ENCODE measurements at places on chromosomes 7 and 10.
A peak's percentile ranks its signal among the peaks of the same experiment; 100 is the strongest.

DNA sequence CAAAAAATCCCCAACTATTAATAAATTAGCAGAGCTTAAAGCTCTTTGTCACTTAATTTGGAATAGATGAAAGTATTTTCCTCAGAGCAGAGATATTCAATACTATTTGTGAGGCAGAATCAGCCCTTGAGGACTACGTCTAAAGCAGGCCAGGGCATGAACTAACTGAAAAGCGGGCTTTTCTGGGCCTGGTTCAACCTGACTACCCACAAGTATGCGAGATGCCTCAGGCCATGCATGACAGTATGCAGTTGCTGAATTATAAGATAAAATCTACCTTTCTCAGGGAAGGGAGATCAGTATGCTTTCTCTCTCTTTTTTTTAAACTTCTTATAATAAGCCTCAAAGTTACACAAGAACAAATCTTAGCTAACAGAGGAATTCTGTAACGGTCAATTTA lies 20.1 kb downstream of the TMEM168 start:
- no peak for DNase-seq

- DNase-seq = no peak
Measured at GRCh38 chr10:74249865-74250264, 98.8 kb downstream of the ADK start.

GRCh38 chr7:73921623-73922528 lies 60.9 kb downstream of the TMEM270 start:
- no peak for DNase-seq

- no peak for DNase-seq
Measured at GRCh38 chr10:60954035-60954434, 10.1 kb upstream of the RHOBTB1 start.

DNA sequence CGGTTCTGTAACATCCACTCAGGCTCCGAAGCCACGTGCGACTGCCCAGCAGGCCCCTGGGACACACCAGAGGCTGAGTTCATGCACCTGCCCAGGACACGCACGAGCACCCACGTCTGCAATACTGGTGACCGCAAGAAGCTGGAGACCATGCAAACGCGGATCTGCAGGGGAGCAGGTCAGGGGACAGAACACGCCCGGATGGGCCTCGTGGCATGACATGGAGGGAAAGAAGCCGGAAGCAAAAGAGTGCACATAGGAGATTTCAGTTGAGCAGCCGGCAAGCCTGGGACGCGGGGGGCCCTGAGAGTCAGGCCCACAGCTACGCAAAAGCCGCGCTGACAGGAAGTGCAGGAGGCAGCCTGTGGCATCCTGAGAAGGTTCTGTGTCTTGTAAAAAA lies 73.7 kb downstream of the FOXL3 start:
- DNase-seq = no peak

- DNase-seq = no peak
Measured at GRCh38 chr10:6916601-6917000, 336.5 kb upstream of the PRKCQ start.

- no peak for DNase-seq
Measured at GRCh38 chr7:123075838-123076467, 80.5 kb upstream of the TAS2R16 start.

GRCh38 chr7:128986609-128987008 lies 48.9 kb downstream of the IRF5 start:
- peak; percentile 10 for DNase-seq

- no peak for DNase-seq
Measured at GRCh38 chr7:20083781-20084180, 133.4 kb downstream of the MACC1 start.

- no peak for DNase-seq
Measured at GRCh38 chr7:23000597-23001360, 13.2 kb downstream of the HYCC1 start.

DNA sequence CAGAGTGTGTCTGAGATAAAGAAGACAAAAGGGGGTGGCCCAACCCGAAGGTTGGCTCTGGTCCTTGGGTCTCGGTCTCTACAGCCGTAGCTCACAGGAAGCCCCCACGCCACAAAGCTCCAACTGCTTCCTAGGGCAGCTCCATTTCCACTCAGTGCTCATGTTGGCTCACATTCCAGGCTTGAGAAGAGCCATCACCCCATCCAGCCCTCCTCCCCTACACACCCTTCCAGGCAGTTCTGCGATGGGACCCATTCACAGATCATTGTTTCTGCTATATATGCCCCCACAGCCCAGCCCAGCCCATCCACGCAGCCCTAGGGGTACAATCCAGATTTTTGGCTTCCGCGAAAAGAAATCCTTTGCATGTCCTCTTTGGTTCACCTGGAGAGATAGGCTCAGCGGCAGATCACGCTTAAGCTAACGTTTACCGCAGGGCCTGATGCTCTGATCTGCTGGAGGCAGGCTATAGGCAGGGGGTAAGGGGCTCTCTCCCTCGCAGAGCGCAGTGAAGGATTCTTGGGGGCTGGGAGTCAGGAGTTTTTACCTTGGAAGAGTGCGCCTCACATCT lies 6.2 kb upstream of the HOXA11 start:
- DNase-seq = peak; percentile 66

DNA sequence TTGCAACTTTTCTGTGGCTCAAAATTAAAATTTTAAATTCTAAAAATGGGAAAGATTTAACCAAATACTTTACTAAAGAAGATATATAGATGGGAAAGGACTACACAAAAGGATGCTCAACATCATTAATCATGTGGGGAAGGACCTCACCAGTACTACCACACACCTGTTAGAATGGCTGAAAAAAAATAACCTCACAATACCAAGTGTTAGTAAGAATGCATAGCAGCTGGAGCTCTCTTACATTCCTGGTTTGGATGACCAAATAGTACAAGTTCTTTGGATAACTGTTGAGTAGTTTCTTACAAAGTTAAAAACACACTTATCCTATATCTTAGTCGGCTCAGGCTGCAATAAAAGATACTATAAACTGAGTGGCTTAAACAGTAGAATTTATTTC lies 33.9 kb downstream of the LIPJ start:
- DNase-seq = no peak

DNA sequence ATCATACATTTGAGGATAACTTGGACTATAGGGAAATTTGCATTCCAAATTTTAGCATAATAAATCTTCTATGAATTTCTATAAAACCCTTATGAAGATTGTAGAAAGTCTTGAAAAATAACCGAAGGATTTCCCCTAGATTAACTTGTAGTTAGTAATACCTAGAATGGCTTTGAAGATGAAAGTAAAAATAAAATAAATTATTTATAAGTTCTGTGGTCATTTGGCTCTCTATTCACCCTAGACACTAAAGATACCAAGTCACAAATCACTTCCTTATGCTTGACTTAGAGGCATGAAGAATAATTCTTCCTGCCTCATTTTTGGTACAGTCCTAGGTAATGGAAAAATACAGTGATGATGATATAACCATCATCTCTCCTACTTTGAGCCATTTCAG lies 79.3 kb downstream of the CSTF2T start:
- no peak for DNase-seq

- DNase-seq = no peak
Measured at GRCh38 chr7:1218541-1219165, 14.0 kb upstream of the UNCX start.

GRCh38 chr7:81623251-81623855 lies 146.5 kb downstream of the HGF start:
- no peak for DNase-seq
